ENCODE measurements at places on chromosomes 11 and 22.

DNA sequence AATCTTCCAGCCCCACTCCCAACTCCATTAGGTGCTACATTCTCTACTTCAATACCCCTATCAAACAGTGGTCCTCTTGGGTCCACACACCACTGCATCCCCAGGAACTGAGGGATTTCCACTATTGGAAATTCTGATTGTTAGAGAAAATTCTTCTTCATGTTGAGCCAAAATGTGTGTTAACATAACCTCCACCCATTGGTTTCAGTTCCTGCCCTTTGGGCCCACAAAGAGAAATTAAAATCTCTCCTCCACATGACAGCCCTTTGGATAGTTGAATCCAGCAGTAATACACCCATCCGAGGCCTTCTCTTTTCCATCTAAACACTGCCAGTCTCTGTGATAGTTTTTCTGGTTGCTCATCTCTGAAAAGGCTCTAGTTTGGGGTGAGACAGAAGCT, 2.1 kb downstream of the VSIG2 start:
- no peak for DNase-seq

- DNase-seq, result no peak
These were observed 111.7 kb downstream of the CD44 start for GRCh38 chr11:35250621-35251020.

DNA sequence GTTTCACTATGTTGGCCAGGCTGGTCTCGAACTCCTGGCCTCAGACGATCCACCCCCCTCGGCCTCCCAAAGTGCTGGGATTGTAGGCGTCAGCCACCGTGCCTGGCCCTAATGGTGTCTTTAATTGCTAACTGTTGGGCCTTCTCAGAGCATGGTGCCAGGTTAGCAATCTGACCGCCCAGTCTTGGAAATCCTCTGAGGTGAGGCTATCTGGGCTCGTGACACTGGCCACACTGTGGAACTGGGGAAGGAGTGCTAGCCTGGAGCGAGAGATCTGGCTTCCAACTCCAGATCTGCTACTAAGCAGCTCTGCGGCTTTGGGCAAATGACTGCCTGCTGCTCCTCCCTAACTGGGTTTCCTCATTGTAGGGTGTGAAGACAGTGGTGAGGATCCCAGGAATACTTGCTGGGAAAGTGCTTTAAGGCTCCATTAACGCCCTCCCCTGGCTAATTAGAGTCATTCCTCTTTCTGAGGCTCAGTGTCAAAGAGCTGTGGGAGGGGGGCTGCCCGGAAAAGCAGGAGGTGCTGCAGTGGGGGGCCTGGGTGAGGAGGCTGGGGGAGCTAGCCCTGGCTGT, 35.4 kb downstream of the CHRDL2 start:
- DNase-seq, result no peak

DNA sequence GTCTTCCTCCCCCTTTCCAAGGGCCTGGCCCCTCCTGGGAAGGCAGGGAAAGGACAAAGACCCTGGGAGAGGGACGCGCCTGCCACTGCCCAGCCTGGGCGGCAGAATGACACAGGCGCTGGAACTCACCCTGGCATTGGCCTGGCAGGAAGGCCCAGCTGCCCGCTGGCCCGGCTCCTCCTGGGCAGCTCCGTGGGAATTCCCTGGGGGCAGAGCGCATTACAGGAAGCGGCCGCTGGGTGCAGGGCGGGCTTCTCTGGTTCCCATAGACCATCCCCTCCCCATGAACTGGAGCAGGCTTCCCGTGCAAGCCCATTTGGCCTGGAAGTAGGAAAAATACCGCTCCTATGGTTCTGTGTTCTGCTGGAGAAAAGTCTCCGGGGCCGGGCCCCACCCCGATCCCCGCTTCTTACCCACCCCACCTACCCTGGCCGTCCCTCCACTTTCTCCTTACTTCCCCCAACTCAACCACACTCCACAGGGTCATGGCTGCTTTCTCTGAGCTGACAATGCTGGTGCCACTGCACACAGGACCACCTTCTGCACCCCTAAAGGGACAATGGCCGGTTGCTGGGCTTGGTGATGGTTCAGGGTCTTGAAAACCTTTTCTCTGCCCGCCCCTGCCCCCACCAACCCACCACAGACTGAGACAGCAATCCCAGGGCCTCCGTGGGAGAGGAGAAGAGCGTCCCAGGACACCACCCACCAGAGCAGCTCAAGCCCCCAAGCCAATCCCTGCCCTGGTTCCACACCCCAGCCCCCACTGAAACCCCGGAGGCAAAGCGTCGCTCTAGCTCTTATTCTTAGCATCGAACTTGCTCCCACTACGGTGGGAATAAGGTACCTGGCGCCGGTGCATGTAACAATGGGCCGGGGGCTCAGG, 58.9 kb downstream of the LINC01488 start:
- no peak for DNase-seq

GRCh38 chr22:41565403-41566054, 4.7 kb downstream of the CSDC2 start:
- DNase-seq, result no peak
